ENCODE measurements at places on chromosomes 16 and 17.

GRCh38 chr16:24074574-24074973 is 181.6 kb upstream of the CACNG3 start:
- DNase-seq: no peak

DNA sequence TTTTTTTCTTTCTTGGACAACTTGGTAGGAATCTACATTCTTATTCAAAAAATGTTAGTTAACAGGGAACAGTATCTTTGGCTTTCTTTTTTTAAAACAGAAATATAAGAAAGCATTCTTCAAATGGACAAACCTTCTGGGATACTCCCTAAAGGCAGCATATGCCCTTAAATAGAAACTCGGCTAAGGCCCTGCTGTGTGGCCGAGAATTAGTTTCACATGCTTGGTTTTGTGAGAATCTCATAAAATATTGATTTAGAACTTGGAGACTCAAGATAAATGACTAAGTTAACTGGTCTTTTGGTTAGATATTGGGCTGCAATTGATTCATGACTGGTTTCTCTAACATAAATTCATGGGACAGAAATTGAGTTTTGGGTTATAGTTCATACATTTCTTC is 359.9 kb upstream of the XYLT1 start:
- no peak for DNase-seq

- DNase-seq: no peak
Measured at GRCh38 chr17:48854774-48855476, 24.1 kb downstream of the CALCOCO2 start.

GRCh38 chr16:84585886-84586285 is 32.0 kb downstream of the COTL1 start:
- no peak for DNase-seq

GRCh38 chr16:49280841-49281371 is 732 bp downstream of the CBLN1 start:
- DNase-seq: no peak

DNA sequence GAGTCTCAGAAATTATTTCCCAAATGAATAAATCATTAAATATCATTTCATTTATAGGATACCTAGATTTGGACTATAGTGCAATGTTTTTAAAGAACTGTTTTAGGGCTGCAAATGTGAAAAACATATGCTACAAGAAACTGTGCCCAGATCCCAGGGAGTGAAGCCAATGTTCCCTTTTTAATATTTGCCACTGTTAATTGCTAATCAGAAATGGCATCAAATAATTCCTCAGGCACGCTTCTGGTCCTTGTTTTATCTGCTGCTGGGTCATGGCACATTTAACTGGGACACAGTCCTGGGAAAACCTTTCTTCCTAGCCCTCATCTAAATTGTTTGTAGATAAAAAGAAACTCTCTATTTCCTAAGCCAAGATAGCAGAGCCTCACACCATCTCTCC is 79.3 kb upstream of the CNTNAP4 start:
- no peak for DNase-seq

- DNase-seq: no peak
Measured at GRCh38 chr17:36470499-36470898, 16.0 kb upstream of the ZNHIT3 start.

DNA sequence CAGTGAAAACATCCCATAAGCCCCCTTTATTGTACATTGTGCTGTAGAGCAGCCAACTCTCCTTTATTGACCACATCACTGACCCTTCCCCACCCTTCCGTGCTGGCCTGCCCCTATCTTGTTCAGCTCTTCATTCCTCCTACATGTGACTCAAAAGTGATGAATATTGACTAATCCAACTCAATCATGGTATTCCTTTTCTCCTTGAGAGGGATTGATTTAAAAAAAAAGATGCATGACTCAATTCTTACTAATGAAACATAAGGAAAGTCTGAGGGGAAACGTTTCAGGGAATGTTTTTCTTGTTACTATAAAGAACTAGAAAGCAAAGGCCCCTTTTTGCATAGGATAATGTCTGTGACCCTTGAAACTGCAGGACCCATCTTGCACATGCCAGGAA is 125.2 kb upstream of the SOX9 start:
- no peak for DNase-seq

DNA sequence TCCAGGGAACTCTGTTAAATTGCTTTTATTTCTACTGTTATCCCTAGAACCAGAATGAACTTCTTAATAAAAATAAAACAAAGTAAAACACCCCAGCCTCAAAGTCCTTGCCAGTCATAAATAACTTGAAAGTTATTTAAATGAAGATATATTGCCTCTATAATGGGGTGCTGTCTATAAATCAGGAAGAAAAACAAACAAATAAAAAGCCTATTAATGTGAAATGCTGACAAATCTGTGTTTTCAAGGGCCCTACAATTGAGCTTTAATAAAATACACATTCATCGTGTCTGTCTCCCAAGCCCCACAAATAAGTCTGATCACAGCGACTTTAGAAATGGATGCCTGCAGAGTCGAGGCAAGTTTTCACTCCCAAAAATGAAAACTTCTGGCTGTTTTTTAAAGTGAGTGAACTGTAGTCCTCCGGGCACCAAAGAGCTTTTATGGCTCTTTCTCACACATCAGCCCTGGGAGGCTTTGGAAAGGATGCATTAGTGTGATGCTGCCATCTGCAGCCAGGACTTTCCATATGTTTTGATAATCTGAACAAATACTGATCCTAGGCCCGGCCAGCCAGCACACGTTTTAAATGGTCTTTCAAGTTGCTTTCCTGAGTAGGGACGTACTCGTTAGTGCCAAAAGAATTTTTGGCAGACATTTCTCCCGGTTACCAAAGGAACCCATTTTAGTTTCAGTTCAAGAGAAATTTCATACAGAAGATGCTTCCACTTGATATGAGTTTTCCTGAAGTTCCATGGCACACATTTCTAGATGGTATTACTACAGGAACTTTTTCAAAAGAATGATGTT is 16.3 kb downstream of the NACA2 start:
- no peak for DNase-seq

GRCh38 chr17:6539871-6540270 is 16.5 kb downstream of the PITPNM3 start:
- no peak for DNase-seq

- no peak for DNase-seq
Measured at GRCh38 chr17:72588561-72588960, 467.7 kb downstream of the SOX9 start.

DNA sequence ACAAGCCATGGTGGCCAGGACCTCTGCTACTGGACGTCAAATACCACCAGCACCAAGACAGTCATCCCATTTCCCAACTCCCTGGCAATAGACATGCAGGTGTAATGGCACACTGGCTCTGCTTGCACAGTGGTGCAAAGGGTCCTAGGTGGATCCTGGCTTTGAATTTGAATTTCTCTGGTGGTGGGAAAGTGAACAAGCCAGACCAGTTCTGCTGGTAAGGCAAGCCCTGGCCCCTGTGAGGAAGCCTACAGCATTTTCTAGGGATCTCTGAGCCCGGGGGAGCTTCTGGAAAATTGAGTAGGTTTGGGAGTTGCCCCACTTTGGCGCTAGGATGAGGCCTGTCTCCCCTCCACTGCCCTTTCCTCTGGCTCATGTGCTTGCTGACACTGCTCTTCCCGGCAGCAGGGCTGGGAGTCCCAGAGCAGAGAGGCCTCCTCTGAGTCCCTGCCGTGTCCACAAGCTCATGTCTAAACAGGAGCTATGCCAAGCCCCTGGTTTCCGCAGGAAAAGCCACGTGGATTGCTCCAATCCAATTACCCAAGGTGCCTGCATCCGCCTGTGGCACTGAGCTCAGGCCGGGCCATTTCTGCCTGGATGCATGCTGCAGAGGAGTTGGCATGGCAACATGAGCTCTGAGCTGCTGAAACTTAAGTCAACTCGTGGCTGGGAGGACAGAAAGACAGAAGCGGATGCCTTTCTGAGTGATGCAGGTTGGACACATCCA is 67.0 kb downstream of the PRMT7 start:
- no peak for DNase-seq

DNA sequence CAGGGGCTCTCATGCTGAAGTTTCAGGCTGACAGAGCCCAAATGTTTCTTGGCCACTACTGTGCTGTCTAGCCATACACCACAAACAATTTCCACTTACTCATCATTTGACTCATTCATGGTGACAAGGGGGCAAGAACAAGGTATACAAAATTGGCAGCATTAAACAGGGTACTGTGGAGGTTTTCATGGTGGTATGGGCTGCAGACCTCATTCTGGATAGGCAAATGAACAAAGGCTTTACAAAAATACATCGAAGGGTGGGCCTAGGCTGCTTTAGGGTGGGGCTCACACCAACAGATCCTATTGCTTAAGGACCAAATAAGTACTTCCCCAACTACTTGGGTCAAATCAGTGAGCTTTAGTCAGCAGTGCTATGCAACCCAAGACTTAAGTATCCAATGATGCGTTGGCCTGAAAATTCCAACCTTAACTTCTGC is 53.0 kb downstream of the N4BP1 start:
- no peak for DNase-seq

GRCh38 chr16:4360538-4361021 is 9.5 kb upstream of the PAM16 start:
- no peak for DNase-seq

GRCh38 chr16:74887084-74887483 is 97.8 kb downstream of the WDR59 start:
- DNase-seq: no peak

GRCh38 chr17:37488009-37488604 is 1.6 kb upstream of the DUSP14 start:
- DNase-seq: no peak

- no peak for DNase-seq
Measured at GRCh38 chr16:24825696-24826095, 20.1 kb upstream of the SLC5A11 start.

DNA sequence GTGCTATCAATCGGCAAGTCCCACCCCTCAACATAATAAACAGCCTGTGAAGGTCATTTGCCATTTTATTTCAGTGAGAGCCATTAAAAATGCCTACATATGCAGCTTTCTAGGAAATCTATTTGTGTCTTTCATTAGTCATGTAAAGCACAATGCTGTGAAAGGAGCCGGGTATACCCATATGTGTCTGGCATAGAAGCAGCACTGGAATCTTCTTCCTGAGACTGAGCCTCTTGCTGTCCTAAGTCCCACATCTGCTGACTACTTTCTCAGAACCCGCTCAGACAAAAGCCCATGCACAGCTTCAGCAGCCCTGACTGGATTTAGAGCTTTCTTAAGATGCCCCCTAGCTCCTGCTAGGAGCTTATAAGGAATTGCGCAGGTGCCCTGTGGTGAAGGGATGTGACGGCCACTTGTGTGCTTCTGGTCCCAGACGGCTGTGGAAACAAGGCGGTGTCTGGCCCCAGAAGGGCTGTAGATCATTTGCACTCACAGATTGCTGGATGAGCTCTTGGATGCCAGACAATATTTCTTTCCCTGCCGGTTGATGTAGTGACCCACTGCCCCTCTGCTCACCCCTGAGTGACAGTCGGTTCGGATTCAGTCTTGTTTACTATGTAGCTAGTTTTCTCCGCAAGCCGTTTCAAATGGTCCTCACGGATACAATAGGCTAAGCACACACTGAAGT is 172.2 kb downstream of the ANKFN1 start:
- no peak for DNase-seq

GRCh38 chr16:88732172-88732960 is 26.1 kb downstream of the CTU2 start:
- DNase-seq: no peak

GRCh38 chr16:81668243-81669097 is 110.6 kb upstream of the PLCG2 start:
- no peak for DNase-seq

GRCh38 chr17:82794781-82795482 is 43.1 kb downstream of the TBCD start:
- DNase-seq: no peak

DNA sequence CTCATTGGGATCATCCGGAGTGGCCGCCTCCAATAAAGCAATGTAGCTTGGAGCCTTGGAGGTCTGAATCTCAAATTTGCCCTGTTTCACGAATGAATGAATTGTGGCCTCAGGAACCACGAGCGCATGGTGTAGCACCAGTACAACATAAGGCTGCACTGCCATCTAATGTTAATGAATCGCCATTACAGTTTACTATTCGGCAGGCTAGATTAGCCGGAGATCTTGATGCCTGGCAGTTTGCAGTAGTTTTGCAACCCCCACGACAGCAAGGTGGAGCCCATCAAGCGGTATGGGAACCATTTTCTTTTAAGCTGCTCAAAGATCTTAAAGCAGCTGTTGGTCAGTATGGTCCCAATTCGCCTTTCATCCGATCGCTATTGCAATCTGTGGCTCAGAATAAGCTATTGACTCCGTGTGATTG is 18.8 kb downstream of the ALOX15B start:
- peak; percentile 38 for DNase-seq

DNA sequence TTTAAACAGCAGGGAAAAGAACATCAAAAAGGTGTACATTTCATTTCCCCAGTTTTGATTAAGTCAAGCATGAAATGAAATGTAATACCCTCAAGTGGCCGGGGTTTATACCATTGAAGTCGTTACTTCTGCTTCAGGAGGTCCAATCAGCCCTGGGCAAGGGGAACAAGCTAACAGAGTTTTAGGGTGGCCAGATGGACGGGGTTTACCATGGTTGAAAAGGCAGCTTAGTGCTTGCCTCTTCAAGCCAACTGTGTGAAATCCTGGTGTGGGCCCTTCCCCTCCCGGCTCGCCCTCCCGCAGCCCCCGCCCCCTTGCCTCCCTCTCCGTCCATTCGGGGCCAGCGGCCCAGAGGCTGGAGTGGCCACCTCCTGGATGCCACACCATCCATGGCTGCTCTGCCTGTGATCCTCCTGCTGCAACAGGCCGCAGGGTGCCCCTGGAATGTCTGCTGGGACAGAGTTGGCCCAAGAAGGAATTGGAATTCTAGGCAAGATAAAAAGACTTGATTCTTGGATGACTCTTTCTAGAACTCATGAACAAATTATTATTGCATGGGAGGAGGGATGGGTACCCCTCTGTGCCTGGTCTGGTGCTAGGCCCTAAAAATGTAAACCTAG is 296.2 kb upstream of the IRX3 start:
- no peak for DNase-seq

GRCh38 chr16:22734368-22734767 is 79.6 kb upstream of the HS3ST2 start:
- DNase-seq: no peak

DNA sequence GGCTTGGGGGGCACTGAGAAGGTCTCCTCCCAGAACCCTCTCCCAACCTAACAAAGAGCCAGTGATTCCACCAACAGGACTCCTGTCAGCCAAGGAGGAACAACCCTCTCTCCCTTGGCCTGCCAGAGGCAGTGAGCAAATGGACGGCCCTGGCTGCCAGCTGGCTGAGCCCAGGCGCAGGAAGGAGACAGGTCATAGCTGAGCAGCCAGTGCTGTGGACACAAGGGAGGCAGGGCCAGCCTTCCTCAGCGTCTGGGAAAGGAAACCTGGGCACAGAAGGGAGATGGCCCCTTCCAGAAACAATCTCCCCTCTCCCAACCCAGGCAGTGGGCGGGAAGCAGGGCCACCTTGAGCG is 2.1 kb downstream of the MPO start:
- no peak for DNase-seq
